ENCODE measurements at places on chromosomes 7 and 10.

DNA sequence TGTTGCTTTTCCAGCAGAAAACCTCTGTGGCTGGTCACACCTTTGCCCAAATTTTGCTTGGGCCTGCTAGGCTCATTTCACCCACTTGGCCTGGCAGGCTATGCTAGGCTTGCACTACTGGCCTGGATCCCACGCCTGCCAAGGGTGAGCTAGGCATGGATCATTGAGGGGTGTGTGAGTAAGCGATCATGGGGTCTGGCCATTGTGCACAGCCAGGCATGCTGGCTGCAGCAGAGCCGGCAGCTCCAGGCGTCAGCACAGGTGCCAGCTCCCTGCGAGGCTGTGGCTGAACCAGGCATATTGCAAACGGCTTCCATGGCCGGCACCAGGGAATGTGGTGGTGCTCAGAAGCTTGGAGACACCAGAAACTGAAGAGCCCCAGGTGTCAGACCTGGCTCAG is 19.2 kb downstream of the CFAP70 start:
- DNase-seq, result no peak

GRCh38 chr7:116810267-116811116 is 51.9 kb upstream of the CAPZA2 start:
- DNase-seq, result no peak

GRCh38 chr7:991729-992656 is 9.0 kb downstream of the CYP2W1 start:
- no peak for DNase-seq

- DNase-seq, result no peak
These were observed 1.0 kb upstream of the KCP start for GRCh38 chr7:128911423-128912031.

GRCh38 chr7:137546671-137547070 is 203.1 kb upstream of the PTN start:
- DNase-seq, result no peak

DNA sequence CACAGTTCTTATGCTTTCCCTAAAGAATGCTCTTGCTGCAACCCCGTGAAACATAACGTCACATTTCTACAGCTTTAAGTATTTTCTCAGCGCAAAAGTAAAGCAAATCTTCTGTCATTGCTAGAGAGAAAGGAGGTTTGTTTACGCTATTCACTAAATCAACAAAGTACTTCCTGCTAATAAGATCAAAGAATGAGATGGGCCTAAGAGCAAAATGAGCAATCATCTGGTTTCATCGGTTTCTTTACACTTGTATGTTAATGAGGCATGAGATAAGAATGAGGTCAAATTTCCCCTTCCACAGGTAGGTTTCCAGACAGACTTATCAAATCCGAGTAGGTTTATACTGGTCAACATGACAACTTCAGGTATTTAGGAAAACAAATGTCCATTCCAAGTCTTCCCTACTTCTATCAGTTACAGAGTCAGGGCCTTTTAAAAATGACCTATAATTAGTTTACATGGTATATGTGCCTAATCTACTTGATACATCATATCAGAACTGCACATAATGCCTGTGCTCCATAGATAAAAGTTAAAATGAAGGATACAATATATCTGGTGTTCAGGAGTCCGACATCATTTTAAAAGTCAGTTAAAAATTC is 8.4 kb downstream of the USP6NL start:
- no peak for DNase-seq

DNA sequence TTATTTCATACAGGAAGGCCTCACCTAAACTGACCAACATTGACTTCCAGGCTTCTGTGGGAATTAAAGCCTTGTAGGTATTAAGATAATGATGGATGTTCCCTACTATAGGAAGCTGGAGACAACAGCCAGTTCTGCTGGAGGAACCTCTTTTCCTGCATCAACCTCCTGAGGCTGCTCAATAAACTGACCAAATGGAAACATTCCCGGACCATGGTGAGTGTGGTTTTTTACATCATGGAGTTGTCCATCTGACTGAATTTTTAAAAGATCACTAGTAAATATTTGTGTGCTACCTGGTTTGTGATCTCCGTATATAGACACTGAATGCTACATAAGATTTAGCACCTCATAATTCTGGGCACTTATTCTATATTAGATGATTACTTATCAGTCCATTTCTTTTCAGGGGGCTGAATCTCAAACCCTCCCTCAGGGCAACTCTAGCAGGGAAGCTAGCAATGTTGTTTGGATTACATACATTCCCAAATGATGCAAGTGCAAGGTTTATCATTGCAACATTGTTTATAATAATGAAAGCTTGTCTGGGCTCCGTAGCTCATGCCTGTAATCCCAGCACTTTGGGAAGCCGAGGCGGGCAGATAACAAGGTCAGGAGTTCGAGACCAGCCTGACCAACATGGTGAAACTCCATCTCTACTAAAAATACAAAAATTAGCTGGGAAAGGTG is 21.5 kb upstream of the SMKR1 start:
- DNase-seq, result no peak

GRCh38 chr10:131928248-131929095 is 27.7 kb downstream of the PPP2R2D start:
- peak; percentile 46 for DNase-seq

GRCh38 chr10:119933179-119933578 is 40.6 kb downstream of the SEC23IP start:
- DNase-seq, result no peak

GRCh38 chr7:101386558-101387231 is 24.0 kb downstream of the COL26A1 start:
- peak; percentile 18 for DNase-seq

GRCh38 chr7:78634093-78634492 is 819.4 kb downstream of the MAGI2 start:
- DNase-seq, result no peak

DNA sequence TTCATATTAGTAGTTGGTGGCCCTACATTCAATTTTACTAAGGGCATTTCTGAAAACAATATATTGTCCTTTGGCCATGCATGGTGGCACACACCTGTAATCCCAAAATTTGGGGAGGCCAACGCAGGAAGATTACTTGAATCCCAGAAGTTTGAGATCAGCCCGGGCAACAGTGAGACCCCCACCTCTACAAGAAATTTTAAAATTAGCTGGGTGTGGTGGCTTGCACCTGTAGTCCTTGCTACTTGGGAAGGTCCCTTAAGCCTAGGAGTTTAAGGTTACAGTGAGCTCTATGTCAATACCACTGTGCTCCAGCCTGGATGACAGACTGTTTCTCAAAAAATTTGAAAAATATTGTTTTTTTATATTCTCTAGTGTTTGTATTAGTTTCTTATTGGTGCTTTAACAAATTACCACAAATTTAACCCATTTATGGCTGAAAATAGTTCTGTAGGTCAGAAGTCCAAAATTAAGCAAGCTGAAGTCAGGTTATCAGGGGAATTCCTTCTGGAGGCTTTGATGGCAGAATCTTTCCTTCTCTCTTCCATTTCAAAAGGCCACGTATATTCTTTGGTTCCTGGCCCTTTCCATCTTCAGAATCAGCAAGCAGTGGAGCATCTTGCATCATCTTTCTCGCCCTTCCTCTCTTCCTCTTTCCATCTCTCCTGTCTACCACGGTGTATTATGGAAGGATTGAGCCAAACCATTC is 12.4 kb downstream of the CBX3 start:
- DNase-seq, result no peak

DNA sequence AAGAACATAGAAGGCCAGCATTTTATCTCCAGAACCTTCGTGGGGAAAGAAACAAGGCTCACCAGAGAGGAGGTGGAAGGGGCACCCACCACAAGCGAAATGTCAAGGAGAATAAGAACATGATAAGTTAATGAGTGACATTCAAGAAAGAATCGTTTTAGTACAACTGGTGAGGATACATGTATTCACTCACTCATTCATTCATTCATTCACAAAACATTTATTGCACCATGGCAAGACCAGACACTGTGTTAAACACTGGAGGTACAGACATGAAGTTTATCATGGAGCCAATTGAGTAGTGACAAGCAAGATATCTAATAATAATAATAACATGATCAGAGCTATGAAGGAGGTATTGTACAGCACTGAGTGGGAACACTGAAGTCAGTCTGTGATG is 1.7 kb upstream of the ZNRF2 start:
- DNase-seq, result no peak

GRCh38 chr7:91929463-91929862 is 11.2 kb upstream of the AKAP9 start:
- no peak for DNase-seq

DNA sequence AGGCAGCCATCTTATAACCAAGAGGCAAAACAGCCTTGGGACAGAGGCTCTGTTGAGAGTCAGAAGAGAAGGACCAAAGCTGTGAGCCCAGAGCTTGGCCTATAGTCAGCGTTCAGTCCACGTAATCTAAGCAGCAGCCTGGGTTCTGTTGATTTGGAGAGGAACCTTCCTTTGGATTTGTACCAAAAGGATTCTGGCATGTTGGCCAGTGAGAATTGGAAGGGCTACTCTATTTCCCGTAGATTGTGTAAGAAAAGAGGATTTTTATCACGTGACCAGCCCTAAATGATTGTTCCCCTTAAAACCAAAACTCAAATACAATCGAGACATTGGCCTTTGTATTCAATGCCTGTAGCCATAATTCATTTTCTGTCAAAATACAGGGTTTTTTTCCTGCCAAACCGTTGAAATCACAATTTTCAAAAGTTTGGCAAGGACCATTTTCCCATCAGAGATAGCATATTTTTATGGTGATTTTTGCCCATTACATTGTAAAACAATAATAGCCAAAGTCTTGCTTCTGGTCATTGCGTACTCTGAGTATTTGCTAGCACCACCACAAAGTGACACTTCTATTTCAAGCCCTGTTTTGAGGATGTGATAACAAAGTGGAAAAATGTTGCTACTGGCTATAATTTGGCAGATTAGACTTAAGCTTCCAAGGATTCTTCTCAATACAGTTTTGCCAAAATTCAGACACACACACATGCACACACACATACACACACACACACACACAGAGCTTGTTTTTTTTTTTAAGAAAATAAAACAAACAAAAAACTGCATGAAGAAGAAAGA is 23.1 kb upstream of the BMPER start:
- DNase-seq, result no peak

- no peak for DNase-seq
These were observed 123.4 kb upstream of the BTBD16 start for GRCh38 chr10:122147663-122148062.

DNA sequence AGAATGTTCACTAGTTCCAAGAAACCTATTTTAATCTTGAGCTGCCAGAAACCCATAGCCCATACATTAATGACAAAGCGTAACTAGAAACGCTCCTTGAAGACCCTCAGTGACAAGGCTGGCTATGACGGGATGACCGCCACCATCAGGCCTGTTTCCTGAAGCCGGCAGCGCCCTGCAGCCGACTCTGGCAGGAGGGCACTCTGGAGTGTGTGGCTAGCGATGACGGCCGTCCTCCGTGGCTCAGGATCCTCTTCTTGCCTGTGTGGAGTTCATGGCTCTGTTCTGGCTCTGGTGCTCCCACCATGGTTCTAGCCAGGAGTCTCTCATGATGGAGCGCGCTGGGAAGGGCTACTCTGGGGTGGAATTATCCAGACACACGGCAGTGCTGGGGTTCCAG is 224.1 kb downstream of the ADARB2 start:
- no peak for DNase-seq

DNA sequence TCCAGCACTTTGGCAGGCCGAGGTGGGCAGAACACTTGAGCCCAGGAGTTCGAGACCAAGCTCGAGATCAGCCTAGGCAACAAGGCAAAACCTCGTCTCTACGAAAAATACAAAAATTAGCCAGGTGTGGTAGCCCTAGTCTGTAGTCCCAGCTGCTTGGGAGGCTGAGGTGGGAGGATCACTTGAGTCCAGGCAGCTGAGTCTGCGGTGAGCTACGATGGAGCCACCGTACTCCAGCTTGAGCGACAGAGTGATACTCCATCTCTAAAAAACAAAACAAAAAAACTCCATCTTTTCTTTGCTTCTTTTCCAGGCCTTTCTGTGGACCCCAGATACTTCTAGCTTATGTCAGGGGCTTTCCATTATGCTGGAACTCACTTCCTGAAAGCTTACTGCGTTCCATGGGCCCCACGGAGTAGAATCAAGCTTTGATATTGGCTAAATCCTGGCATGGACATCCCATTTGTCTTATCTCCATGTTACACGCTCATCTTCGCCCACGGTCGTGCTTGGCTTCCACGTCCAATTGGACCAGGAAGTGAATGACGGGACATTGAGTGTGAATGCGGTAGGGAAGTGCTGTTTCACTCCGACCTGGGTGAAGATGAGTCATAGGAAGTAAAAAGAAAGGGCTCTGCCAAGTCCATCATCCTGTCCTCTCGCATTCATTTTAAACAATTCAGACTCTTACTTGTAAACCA is 45.7 kb downstream of the FAM171A1 start:
- DNase-seq, result no peak

GRCh38 chr7:33870120-33870519 is 35.2 kb upstream of the BMPER start:
- DNase-seq, result no peak

Data from CD4-positive, alpha-beta T cell treated with Interleukin-17A for 4 hours (primary cell).